ENCODE measurements at places on chromosomes 1 and 21.

DNA sequence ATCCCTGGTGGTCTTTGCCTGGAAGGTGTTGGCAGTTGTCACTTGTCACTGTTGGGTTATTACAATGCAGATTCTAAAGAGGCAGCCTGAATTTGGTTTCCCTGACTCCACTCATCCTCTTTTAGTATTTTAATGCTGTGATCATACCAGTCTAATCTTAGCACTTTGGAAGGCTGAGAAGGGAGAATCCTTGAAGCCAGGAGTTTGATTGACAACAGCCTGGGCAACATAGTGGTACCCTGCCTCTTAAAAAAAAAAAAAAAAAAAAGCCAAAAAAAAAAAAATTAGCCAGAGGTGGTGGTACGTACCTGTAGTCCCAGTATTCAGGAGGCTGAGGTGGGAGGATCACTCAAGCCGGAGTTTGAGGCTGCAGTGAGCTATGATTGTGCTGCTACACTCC is 7.7 kb downstream of the GIPC2 start:
- DNase-seq, result no peak

GRCh38 chr1:157369808-157370521 is 182.3 kb downstream of the FCRL5 start:
- no peak for DNase-seq

DNA sequence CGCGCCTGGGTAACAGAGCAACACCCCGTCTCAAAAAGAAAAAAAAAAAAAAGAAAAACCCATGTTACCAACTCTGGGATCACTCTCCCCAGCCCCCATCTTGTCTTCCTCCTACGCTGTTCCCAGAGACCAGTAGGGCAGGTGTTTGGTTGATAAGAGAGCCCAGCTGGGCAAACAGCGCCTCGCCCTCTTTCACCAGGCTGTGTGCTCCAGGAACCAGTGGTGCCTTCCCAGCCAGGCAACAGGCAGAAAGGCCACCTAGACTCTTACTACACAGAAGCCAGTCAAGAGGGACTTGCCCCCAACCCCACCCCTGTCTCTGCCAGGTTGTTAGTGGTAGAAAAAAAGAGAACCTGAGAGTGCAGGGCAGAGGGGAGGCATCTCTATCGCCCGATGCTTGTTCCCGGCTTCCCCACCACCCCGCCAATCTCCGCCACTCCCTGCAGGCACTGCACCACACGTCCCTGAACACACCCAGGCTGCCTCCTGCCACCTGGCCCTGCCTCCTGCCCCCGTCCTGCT is 14.0 kb upstream of the CTRC start:
- DNase-seq, result no peak

DNA sequence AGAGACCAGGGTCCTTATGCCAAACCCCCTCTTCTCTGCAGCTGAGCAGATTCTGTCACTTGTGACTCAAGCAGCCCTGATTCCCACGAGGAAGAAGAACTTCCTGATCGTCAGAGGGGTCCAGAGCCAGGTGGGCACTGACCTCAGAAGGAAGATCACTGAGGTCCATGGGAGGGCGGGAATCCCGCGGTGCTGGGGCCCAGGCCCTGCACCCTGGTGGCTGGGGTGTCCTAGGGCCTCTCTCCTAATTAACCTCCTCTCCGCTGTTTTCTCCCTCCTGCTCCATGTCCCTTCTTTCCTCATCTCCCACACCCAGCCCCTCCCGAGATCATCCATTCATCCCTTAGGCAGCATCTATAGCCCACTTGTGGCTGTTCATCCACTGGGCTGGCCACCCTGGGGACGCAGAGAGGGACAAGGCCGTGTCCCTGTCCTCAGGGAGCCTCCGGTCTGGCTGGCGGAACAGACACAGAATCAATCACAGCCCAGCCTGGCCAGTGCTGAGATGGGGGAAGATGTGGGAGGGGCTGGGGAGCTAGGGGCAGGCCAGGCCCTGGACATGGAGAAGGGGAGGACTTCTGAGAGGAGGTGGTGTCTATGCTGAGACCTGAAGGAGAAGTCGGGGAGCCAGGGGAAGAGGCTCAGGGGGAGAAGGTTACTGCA is 638.3 kb downstream of the MATN1 start:
- no peak for DNase-seq

DNA sequence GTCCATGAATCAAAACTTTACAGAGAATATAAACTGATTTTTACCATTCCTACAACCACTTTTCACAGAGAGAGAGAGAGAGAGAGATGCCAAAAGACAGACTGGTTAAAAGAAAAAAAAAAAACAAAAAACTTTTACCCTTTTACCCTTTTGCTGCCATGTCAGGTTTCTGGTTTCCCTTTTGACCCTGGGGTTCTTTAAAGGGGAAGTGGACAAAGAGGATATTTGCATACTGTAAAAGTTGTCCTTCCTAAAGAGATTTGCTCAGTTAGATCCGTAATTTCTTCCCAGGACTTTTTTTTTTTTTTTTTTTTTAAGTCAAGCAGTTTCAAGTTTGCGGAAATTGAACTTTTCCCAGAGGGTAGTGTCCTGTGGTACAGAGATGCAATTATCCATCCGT is 287.8 kb upstream of the RGS18 start:
- no peak for DNase-seq

GRCh38 chr1:163069142-163069541 is at the start of gene RGS4:
RGS4 (plus strand) TSS chr1:163069361; CDS start chr1:163069485, 124 bp downstream.
- no peak for DNase-seq

GRCh38 chr1:16226129-16226489 is 10.9 kb downstream of the CPLANE2 start:
- DNase-seq, result no peak

DNA sequence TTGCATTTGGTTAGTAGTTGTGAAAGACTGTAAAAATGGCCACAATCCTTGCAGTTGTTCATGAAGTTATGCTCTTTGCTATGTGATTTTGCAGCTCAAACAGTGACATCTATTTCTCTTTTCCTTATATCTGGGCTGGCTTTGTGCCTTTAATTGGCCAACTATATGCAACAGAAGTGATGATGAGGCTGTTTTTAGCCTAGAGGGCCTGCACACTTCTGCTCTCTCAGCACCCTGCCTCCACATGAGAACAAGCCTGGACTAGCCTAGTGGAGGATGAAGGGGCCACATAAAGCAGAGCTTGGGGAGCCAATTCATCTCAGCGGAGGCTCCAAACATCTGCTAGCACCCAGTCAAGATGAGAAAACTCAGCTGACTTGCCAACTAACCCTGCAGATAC is 339.8 kb downstream of the OMA1 start:
- DNase-seq, result no peak

GRCh38 chr1:160544647-160545046 is 21.6 kb upstream of the SLAMF6 start:
- DNase-seq, result no peak

- no peak for DNase-seq
Observed at GRCh38 chr1:7113822-7114221, 328.6 kb downstream of the CAMTA1 start.

GRCh38 chr1:184299406-184299790 is 87.4 kb upstream of the C1orf21 start:
- no peak for DNase-seq

DNA sequence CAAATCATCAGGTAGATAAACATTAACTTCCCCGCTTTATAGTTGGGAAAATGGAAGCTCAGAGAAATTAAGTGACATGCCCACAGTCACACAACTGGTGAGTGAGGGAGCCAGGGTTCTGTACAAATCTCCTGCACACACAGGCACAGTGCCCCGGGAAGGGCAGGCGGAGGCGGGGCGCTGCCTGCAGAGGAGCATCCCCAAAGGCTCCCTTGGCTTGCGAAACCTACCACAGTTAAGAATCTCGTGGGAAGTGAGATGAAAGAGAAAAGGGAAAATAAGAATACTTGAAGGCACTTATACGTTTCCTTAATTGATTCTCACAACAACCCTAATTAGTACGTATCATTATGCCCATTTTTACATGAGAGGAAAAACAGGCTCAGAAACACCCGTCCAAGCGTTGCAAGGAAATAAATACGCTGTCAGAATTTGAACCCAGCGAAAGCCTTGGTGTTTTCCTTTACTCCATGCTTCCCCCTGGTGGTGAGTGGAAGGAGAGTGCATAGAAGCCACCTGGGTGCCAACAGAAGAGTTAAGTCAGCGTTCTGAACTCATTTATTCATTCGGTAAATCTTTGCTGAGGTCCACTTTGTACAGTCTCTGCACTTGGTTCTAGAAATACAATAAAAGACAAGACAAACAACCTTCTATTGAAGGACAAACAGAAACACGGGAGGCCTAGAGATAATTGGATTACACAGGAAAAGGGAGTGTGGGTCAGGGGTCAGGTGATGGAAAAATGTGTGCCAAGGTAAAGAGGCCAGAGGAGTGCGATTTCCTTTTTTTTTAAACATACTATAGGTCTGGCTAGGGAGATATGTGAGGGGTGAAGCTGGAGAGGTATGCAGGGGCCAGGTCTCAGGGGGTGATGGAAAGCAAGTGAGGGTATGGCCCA is 28.4 kb downstream of the ACP6 start:
- DNase-seq, result peak; percentile 35

GRCh38 chr1:187009320-187009719 is 180.6 kb downstream of the PLA2G4A start:
- no peak for DNase-seq

DNA sequence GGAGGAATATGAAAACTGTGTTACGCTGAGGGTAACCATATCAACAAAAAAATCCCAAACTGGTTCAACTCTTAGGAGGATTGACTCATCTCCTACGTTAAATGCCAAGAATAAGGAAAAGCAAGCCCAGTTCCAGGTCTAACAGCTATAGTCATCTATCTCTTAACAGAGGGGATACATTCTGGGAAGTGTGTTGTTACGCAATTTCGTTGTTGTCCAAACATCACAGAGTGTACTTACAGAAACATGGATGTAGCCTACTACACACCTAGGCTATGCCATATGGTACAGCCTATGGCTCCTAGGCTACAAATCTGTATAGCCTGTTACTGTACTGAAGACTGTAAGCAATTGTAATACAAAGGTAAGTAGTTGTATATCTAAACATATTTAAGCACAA is 23.2 kb upstream of the LRRC52 start:
- DNase-seq, result no peak

DNA sequence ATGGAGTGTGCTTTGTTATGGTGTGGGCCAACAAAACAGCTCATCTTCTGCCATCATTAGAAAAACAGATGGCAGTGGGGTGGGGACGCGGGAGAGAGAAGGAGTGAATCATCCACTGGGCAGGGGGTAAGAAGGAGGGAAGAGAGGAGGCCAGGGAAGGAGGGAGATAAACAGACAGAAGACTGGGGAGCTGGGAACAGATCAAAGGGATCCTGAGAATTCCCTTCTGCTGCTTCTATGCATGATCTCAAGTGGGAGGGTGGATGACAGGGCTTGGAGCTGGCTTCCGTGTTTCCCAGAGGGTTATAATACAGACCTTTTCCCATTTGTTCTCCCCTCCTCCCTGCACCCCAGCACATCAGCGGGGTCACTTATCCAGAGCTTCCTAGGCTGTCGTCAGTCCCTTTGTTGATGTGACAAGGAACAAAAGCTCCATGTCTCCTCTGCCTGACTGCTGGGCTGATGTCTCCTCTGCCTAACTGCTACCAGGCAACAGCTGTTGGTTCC is 338.6 kb downstream of the PAPPA2 start:
- no peak for DNase-seq

GRCh38 chr1:94318505-94319030 is 81.2 kb upstream of the ARHGAP29 start:
- no peak for DNase-seq

GRCh38 chr1:1761504-1762376 is 16.5 kb downstream of the NADK start:
- no peak for DNase-seq

DNA sequence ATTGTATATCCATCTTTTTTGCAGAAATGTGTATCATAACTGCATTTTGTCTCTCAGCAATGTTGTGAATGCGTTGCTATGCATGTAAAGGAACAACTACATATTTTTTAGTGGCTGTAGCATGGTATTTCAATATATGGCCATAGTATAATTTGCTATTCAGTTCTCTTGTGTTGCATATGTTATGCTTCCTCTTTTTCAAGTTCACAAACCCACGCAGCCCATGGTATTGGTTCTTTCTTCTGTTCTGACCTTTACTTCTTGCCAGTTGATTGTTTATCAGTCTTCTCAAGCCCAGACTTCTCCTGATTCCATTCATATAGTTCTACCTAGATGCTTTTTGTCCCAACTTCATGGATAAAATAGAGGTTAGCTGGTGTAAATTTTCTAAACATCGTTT is 6.1 kb downstream of the SLC22A15 start:
- no peak for DNase-seq

DNA sequence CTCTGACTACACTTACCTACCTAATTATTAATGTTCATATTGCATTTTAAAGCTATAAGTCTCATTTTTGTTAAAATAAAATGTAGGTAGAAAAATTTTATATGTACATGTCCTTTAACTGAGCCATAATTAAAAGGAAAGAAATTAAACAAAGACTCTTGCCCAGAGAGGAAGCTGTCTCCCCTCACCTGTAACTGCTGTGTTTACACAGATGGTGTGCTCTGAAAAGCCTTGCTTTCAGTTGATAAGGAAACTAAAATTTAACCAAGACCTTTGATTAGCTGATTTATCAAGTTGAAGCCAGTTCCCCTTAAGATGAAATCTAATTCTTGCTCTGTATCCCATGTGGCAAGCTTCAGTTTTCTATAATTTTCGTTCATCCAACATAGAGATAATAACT is 213.5 kb downstream of the LYPLAL1 start:
- DNase-seq, result no peak

DNA sequence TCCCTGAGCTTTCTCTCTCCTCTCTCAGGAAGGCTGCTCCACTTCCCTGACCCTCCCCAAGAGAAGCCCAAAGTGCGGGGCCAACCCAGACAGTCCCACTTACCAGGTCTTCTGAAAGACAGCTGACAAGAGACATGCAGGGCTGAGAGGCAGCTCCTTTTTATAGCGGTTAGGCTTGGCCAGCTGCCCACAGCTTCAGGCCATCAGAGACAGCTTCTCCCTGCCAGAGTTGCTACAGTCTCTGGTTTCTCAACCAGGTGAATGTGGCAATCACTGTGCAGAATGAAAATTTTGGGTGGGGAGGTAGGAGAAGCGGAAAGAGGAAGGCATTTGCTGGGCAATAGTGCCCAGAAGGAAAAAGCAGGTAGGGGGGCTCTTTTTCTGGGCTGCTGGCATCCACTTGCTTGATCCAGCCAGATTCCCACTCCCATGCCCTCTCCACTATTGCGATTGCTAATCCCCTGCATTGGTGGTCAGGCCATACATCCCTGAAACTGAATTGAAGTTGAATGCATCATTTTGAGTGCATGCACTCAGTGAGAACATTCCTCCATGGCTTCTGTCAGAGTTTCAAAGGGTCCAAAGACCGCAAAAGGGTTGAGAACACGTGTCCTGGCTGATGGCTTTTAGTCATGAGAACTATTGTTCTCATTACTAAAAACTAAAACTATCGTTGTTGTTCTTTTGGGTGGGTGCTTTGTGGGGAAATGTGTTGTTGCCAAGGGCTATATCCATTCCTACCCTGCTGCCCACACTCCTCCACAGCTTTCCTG is at the start of gene S100A8:
Gene S100A8 (minus strand): TSS at position 136 of the 773 bp plus-strand sequence. CDS start 538 bp downstream, outside the sequence.
- DNase-seq, result no peak

Data from T-helper 9 cell (primary cell).